Right cardiac atrium (tissue), 5 donors: ENCODE measurements at places on chromosomes 4 and X.

DNA sequence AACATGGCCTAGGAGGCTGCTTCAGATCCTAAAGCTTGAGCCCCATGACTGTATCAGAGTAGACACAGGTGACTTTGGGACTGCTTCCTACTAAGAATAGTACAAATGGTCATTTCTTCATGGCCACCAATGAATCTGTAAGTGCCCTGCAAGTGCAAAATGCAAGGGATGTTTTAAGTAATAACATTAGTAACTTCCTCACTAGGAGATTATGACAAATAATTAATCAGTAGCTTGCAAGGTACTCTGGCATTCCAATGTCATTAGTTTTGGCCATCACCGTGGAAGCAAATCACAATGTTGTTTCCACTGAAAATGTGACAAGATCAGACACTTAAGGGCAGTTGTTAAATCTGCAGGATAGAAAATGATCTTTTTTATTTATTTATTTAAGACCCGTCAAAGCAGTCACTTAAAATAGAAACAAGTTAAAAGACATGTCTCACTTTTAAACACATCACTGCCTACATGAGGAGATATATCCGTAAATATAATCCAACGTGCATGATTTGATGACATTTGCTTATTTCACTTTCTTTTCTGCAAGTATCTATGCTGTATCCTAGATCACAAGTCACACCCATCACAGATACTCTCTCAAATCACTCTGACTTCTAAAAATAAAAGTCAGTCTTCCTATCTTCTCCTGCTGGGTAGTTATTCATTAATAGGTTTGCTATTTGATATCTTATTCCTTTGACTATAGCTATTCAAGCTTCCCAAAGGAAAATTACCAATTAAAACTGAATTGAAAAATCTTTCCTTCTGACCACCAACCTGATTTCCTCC, 400.6 kb downstream of the IL15 start:
- DNase-seq = no peak

DNA sequence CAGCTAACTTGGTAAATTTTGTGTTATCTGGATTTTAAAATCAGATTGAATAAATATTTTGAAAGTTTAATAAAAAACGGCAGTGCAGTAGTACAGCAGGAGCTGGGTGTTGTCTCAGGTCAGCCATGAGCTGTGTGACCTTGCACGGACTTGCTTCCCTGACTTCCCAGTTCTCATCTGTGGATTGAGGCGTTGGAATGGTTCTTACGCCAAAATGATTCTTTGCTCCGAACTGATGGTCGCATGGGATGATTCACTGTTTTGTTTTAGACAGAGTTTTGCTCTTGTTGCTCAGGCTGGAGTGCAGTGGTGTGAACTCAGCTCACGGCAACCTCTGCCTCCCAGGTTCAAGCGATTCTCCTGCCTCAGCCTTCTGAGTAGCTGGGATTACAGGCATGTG, 45.0 kb downstream of the RGS12 start:
- no peak for DNase-seq

DNA sequence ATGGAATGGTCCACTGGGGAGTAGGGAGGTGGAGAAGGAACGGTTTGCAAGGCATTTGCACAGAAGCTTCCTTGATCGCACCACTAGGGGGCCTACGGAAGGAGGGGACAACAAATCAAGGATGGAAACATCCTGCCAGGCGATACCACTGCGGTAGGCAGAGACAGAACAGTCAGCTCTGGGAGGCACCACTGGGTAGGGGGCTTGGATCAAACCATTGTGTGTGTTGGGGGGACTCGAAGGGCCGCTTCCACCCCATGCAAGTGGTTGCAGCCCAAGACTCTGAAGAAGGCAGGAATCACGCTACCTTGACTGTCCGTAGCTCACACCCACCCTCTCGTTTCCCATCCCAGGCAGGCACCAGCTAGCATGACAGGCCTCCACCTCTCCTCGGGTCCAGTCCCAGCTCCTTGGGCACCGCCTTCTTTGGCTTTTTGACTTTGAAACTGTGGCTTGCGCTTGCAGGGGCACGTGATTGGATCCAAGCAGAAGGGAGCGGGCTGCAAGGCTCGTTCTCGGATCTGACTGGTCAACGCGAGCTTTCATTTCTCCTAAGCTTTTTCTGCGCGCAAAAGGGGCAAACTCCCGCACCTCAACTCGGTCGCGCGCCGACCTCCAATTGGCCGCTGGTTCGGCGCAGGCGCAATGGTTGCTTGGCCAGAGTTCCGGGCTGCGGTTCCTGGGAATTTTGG, 28.4 kb downstream of the GAGE1 start:
- DNase-seq = peak; percentile 16

- no peak for DNase-seq
These were observed 49.0 kb downstream of the DDX3X start for GRCh38 chrX:41382714-41383645.

GRCh38 chr4:534576-535151, 35.7 kb downstream of the PIGG start:
- DNase-seq = no peak

GRCh38 chr4:54909961-54910360, 215.4 kb downstream of the KDR start:
- DNase-seq = no peak

DNA sequence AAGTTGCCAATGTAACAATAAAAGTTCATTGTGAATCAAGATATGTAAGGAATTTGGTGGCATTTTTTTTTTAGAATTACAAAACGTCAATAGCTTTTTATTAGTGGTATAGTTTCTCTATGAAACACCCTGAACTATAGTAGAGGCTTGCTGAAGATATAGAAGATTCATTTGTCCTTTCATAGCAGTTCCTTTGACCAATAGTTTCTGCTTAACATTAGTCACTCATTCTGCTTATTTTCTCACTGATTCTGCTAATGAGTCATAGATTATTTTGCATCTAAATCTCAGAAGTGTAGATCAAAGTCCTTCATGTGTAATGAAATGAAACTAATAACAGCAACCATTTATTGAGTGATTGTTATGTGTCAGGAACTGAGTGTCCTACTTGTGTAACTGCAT, 205.0 kb upstream of the TET2 start:
- DNase-seq = no peak

- no peak for DNase-seq
These were observed 356.7 kb downstream of the STIM2 start for GRCh38 chr4:27217261-27217769.

GRCh38 chrX:10254739-10255138, 98.0 kb downstream of the CLCN4 start:
- DNase-seq = no peak

DNA sequence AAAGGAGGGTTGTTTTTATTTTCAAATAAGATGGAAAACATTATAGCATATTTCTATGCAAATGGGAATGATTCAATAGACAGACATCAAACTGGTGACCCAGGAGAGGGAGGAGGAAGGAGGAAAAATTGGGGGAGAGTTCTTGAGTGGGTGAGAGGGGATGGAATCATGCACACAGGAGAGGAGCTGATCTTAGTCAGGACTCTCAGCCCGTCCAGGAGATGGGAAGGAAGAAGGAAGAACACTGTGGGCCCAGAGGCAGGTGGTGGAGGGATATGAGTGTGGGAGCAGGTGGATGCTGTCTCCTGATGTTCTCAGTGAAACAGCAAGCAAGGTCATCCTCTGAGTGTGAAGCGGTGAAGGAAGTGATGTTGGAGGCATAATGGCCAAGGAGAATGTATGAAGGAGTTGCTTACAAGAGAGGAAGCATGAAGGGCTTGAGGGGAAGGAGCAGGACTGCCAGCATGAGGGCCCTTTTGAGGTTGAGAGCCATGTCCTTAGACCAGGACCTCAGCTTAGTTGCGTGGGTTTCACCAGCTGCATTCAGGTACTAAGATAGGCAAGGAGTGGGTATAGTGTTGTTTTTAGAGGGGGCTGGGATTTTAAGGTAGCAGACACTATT, 161.7 kb upstream of the NAP1L5 start:
- no peak for DNase-seq

- no peak for DNase-seq
These were observed 446.2 kb downstream of the KCTD8 start for GRCh38 chr4:44002368-44002767.

- no peak for DNase-seq
These were observed 10.5 kb downstream of the PRKG2 start for GRCh38 chr4:81204571-81204970.

GRCh38 chr4:73917081-73917501, 47.9 kb downstream of the CXCL1 start:
- DNase-seq = no peak

DNA sequence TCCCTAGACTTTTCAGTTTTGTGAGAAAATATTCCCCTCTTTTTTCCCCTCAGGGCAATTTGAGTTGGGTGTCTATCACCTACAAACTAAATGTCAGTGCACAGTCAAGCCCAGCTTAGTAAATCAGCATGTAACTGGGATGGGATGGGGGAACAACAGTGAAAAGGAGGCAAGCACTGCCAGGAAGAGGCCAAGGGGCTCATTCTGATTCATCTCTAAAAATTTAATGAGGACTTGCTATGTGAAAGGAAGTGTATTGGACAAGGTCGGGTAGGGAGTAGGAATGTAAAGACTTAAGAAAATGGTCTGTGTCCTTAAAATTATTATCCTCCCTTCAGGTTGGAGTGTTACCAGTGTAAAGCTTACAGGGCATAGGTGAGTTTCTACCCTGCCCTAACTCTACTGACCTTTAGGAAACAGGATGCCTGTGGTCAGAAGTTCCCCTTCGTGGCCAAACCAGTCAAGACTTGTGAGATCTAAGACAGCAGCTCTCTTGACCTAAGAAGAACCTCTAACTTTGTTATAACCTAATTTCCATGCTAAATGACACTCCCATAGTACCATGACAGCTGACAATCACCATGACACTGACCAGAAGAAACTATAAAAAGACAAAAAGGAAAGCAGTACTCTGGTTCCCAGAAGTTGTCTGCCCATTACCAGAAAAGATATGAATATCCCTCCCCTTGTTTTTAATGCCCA, 194.4 kb upstream of the LDB2 start:
- DNase-seq = no peak

DNA sequence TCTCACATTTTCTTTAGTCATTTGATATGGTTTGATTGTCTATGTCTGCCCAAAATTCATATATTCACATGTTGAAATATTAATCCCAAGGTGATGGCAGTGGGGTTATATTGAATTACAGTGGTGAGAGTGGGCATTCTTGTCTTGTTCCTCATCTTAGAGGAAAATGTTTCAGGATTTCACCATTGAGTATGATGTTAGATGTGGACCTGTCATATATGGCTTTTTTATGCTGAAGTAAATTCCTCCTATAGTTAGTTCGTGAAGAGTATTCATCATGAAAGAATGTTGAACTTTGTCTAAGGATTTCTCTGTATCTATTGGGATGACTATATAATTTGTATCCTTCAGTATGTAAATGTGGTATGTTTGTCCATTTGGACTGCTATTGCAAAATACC, 512.3 kb upstream of the EPHA5 start:
- no peak for DNase-seq

- DNase-seq = no peak
These were observed 894.4 kb downstream of the FAT4 start for GRCh38 chr4:126209147-126209546.

GRCh38 chr4:55157559-55158277, 32.3 kb upstream of the KDR start:
- DNase-seq = peak; percentile 55

- DNase-seq = no peak
These were observed 47.6 kb upstream of the PRSS12 start for GRCh38 chr4:118400356-118400755.

- no peak for DNase-seq
These were observed 25.4 kb downstream of the SORCS2 start for GRCh38 chr4:7217474-7218321.

DNA sequence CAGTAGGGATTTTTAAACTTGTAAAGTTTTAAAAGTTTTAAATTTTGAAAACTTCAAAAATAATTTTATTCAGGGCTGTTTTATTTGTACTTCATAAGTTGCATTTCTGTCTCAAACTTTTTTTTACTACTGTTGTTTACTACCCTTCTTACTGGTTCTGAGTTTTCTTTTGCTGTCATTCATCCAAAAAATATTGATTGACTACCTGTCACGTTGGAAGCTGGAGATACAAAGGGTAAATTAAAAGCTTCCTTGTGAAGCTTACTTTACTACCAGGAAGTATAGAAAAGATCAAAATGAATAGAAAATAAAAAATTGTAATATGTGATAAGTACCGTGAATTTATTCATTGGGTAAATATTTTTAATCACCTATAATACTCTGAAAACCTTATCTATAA, 49.4 kb upstream of the MCUB start:
- no peak for DNase-seq

DNA sequence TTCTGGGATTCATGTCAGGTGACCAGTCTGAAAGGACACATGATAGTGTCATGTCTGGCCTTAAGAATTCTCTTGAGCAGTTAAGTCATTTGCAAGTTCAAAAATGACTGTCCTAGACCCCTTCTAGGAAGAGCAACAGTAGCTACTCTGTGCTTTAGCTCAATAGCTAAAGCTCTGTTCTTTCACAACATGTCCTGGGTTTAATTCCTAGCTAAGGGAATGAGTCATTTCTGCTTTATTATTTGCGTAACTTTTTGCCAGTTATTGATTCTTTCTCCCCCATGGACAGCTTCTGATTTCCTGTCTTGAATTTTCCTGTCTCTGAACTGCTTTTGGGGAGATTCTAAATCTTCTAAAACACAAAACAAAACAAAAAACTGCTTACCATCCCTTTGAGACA, 1055.8 kb upstream of the DIAPH2 start:
- DNase-seq = no peak

DNA sequence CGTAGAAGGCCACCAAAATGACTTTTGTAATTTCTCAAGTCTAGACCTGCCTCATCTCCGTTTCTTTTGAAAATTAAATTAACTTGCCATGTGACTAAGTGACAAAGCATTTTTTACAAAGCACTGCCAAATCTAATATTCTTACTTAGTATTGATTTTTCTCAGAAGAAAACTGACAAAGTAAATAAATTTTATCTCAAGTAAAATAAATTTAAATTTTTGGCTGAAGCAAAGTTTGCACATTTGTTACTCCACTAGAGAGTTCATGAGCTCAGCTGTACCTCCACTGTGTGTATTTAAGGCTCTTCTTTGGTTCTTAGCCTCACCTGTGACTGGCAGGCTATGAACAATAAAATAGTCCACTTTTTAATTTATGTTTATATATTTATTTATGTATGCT, 441.1 kb upstream of the PCDH10 start:
- no peak for DNase-seq

DNA sequence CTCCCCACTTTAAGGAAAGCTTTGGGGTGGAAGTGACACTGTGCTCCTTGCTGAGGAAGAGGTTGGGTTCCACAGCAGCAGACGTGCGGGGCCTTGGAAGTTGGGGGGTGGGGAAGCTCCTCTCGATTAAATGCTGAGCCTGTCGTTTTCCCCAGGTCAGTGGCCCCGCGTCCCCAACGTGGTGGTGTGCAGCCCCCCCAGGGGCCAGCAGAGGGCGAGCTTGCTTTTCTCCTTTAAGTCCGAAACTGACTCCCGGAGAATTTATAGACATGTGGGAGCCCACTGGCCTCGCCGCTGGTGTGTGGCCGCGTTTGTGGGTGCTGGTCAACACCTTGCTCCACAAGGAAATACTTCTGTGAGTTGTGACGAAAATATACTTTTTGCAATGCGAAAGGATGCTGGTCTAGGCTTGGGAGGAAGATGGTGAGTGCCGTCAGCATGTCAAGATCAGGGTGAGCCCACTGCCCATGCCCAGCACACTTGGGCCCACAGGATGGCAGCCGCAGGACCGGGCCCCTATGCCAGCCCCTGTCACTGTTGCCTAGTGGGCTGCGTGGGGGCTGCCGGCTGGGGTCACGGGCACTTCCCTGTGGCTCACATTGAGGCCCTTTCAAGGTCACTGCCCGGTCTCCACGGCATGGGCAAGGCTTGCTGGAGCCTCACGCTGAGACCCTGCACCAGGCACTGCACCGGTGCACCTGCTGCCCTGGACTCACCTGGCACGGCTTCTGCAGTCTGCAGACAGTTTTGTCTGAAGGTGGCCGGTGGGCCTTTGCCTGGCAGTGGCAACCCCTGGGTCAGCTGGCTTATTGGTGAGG, 9.4 kb downstream of the UVSSA start:
- DNase-seq = peak; percentile 70
